Renal pelvis (tissue), 12 donors: ENCODE measurements at places on chromosomes 5 and 9.

- DNase-seq, result no peak
These were observed 177.9 kb downstream of the C9orf50 start for GRCh38 chr9:129442803-129443511.

DNA sequence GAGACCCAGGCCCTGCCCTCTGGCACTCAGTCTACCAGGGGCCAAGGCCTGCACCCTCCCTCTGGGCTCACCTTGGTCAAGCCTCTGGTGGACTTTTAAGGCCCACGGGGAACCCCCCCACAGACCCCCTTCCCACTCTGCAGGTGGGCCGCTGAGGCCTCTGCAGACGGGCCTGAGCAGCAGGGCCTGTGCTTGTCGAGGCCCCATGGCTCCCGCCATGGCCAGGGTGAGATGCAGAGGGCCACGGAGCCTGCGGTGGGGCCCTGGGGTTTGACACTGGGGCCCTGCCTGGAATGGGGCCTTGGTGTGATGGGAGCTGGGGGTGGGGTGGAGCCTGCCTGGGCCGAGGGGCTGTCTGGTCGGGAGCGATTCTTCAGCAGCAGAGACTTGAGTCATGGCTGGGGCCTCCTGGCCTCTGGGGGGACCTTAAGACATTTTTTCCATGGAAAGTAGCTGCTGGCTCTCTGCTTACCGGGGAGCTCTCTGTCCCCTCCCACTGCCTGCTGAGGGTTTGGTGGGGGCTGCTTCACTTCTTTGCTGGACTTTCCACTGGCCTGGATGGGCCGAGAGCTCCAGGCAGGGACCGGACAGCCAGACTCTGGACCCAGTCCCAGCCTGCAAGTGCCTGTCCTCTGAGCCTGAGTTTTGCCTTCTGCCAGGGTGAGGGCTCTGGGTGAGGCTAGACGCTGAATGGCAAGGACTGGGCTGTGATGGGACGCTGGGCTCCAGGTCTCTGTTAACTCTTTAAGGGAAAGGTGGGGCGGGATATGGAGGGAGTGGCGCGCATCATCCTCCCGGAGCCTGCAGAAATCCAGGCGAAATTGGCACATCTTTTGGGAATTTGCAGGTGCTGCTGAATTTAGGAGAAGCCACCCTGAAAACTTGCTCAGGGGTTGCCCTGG lies 132.2 kb downstream of the RXRA start:
- no peak for DNase-seq

DNA sequence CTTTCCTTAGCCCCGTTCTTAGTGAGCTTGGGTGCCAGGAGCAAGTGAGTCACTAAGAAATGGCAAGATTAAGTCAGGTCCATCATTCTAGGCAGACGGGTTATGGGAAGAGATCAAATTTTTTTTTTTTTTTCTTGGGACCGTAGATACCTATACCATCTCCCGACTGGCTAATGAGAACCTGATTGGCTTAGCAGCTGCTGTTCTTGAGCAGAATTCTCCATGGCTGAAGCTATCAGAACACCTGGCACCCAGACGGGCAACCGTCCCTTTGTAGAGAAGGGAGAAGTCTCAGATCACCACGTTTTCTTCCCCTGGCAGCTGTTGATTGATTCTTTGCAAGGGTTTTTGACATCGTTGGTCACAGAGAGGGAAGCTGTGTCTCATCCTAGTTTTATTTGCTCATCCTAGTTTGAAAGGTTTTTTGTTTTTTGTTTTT lies 78.6 kb downstream of the AOPEP start:
- no peak for DNase-seq

DNA sequence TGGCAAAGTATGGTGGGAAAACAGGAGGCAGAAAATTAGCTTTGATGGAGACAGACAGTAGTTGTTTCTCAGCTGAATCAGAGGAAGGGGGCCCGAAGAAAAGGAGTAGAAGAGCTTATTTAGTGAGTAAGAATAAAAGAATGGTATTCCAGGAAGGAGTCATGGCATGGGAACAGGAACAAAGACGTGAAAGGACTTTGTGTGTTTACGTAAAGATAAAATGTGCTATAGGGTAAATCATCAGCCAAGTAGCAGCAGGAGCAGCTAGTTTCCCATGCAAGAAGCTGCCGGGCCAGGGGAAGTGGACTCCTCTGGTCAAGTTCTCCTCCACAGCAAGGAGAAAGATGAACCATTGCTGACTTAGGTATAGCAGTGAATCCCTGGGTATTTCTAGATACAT lies 454.5 kb downstream of the HINT1 start:
- DNase-seq, result no peak

GRCh38 chr5:34511915-34512314 lies 144.2 kb upstream of the RAI14 start:
- DNase-seq, result no peak

DNA sequence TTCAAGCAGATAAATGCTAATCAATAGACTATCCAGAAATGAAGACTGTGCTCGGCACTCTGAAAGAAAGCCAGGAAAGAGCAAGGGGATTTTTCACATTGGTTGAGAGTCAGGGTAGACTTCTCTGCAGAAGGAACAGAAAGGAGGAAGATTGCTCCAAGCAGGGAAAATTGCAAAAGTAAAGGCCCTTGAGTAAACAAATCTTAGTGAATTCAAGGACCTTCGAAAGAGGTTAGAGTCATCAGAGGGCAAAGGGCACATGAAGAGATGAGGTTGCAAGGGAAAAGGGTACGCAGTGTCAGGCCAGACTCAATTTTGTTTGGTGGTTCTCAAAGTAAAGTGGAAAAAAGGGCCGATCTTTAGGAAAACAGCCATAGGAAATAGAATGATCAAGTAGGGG lies 157.6 kb upstream of the RAI14 start:
- no peak for DNase-seq

GRCh38 chr5:165876538-165876937 lies 2371.1 kb downstream of the MAT2B start:
- DNase-seq, result no peak

DNA sequence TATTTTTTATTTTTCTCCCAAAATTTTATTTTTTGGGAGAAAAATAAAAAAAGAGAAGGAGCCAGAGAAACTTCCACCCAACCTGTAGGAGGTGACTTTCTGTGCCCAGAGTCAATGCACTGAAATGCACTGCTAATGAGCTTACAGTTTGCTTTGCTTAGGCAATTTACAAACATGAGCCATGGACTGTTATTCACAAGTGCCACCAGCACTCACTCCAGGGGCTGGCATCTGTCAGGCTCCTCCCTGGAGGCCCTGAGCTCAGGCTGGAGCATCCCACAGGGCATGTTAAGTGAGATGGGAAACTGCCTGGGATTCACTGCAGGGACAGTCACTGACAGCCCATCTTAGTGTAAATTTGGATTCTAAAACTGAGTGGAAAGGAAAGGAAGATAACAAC lies 74.9 kb downstream of the FANCC start:
- DNase-seq, result no peak

GRCh38 chr9:87069690-87070089 lies 122.4 kb upstream of the GAS1 start:
- no peak for DNase-seq

DNA sequence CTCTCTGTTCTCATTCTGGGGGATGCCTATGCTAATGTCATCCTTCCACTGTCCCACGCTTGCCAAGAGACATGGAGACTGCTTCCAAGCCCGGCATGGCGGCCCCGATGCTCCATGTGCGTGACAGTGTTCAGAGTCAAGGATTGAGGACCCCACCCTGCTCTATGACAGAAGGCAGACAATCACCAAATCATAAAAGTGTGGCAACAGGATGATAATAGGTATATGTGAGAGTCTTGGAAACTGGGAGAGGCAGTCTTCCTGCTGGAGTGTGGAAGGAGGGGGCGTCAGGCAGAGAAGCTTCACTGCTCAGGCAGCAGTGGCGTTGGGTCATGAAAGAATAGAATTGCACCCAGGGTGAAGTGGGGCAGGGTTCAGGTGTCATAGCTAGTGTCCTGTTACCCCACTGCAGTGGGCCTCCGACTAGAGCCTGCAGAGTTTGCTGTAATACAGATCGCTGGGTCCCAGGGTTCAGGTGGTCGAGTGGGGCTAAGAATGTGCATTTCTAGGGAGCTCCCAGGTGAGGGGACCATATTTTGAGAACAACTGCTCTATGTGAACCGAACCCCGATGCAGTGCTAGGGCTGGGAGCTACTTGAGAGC lies 12.5 kb upstream of the GADD45G start:
- DNase-seq, result no peak

DNA sequence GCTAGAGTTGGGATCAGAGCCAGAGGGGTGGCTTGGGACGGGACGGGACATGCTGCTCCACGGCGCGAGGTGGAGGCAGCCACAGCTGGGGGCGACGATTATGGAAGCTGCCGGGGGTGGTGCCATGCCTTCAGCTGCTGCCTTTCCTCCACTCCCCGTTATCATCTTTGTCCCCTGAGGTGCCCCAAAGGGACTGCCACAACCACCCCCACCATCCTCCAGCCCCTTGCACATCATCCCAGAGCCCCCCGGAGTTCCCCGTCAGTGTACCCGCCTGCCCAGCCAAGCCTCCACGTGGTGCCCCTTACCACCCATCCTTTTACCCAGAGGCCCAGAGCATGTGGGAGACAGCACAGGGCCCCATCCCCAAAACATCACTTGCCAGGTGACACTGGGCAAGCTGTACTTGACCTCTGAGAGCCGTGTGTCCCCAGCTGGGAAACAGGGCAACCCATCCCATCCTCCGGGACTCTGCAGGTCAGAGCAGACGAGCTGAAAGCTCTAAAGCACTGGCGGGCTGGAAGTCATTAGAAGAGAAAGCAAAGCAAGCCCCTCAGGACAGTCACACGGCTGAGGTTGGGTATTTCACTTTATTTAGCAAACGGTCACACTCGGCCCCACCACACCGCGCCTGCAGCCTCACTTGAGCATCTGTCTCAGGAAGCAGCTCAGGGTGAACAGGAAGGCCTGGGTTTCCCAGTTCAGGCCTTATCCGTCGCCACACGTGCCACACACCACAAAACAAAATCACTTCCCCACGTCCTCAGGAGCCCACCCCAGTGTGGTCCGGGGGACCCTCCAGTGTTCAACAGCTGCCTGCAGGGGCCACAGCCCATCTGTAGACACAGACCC lies 19.5 kb upstream of the MXD3 start:
- DNase-seq, result no peak

DNA sequence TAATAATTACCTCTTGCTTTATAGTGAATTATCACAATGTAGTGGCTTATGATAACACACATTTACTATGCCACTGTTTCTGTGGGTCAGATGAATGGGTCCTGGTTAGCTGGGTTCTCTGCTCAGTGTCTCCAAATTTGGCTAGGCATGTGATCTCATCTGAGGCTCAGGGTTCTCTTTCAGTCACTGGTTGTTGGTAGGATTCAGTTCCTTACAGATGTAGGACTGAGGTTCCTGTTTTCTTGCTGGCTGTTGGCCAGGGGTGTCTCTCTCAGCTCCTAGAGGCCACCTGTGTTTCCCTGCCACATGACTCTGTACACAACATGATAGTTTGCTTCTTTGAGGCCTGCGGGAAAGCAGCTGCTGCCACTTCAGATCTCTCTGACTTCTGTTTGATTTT lies 7.1 kb downstream of the NFX1 start:
- no peak for DNase-seq

DNA sequence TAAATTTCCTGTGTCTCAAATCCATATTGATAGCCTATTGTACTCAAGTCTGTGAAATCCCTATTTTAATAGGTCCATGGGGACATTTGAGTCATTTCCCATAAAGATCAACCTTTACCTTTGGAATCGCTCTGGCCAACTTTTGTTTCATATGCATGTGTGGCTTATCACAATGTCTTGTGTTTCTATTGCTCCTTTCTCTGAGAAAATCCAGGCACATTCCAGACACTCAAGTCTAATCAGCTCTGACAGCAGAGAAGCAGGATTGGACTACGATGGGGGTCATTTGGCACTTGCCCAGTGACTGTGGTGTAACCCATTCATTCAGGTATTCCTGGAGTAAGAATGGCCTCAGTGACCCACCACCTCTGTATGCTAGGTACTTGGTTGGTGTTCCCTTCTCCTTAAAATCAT lies 48.4 kb downstream of the ACTBL2 start:
- no peak for DNase-seq
